ENCODE measurements at places on chromosomes 4 and X.

GRCh38 chr4:81166458-81167160 is 48.4 kb downstream of the PRKG2 start:
- DNase-seq, result no peak

GRCh38 chrX:119880076-119880475 is 8.4 kb downstream of the NDUFA1 start:
- DNase-seq, result peak; percentile 14

- no peak for DNase-seq
Observed at GRCh38 chr4:8067945-8068896, 90.4 kb downstream of the ABLIM2 start.

- no peak for DNase-seq
Observed at GRCh38 chr4:107640197-107640596, 79.8 kb downstream of the PAPSS1 start.

DNA sequence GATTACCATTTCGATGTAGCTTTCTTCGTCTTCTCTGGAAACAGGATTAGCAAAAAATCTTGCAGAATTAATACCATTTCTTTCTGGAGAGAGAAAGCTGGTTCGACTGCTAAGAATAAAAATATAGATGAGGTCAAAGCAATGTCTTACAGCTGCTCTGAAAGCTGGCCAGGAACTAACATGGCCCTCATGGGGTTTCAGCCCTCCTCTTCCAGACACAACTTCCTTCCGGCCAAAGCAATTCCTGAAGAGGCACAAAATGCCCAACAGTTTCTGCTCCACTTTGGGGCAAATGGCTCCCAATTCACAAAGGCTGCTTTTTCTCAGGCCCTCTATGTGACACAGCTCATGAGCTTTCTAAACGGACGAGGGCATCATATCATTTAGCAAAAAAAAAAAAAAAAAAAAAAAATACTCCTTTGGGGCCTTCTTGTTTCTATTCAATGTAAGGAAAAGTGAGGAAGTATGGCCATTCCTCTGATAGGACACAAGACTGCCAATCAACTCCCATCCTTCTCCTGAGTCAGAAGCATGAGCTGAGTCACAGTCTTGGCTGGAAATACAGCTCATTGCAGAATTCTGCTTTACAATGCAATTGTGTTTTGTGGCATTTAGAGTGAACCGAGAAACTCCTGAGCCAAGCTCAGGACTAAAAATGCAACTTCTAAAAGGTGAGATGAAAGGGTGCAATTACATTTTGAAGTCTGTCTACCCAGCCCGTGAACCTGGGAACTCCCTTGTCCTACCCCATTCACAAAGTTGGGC is 42.7 kb upstream of the CTAG2 start:
- no peak for DNase-seq

GRCh38 chr4:25096981-25097443 is 63.2 kb downstream of the SEPSECS start:
- no peak for DNase-seq

DNA sequence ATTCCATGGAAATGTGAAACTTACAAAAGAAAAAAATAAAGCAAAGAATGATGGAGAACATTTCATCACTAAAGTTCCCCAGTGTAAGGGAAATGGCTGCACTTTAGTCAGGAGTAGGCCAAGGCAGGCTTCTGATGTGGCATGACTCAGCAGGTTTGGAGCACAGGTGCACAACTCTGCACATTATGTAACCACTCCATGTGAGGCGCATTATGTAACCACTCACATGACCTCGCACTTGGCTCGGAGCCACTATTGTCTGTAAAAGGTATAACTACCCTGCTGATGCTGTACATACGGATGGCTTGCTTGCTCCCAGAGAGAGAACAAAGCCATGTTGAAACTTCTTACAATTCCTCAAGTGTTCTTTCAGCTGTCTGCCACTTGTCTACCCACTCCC is 727.6 kb downstream of the TRAM1L1 start:
- DNase-seq, result no peak

GRCh38 chr4:171954650-171955049 is 141.4 kb downstream of the GALNTL6 start:
- no peak for DNase-seq

DNA sequence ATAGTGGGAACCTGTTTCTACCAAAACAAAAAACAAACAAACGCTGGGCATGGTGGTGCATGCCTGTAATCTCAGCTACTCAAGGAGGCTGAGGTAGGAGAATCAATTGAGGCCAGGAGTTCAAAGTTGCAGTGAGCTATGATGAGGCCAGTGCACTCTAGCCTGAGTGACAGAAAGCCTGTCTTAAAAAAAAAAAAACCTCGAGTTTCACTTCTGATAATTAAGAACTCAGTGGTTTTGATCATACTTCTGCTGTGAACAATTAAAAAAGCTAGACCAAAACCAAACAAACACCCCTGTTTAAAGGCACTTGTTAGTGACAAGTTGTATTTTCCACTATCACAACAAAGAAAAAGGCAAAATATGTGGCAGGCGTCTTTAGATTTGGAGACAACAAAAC is 15.0 kb upstream of the UBE2D3 start:
- DNase-seq, result no peak

DNA sequence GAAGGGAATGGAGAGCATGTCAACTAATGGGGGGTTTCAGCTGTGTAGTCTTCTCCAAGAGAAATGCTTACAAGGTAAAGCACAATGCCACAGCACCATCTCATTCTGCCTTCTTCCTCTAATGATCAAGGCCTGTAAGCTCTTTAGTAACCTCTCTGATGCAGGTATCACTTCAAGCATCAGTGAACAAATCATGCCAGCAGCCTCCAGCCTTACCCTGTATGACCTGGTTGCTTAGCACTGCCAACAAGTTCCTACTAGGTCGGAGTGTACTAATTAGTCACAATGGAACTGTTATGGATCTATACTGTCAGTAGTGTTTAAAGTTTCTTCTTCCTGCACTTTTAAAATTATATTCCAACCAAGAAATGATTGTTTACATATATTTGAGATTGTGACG is 197.7 kb downstream of the GRID2 start:
- DNase-seq, result no peak

DNA sequence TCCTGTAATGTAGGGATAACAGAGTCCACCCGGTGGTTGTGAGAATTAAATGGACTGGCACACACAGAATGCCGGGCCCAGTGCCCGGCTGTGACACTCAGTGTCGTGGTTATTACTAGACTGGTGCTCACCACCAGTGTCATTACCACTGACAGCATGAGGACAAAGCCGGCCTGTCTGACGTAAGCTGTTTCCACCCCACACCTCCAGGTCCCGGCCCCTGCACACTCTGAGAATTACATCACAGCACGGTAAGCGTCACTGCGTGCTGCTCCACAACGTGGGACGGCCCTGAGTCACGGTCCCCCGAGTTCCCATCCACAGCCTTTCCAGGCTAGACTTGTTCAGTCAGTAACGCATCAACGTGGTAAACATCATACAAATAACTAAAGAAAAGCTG is 22.9 kb downstream of the FAT1 start:
- no peak for DNase-seq

DNA sequence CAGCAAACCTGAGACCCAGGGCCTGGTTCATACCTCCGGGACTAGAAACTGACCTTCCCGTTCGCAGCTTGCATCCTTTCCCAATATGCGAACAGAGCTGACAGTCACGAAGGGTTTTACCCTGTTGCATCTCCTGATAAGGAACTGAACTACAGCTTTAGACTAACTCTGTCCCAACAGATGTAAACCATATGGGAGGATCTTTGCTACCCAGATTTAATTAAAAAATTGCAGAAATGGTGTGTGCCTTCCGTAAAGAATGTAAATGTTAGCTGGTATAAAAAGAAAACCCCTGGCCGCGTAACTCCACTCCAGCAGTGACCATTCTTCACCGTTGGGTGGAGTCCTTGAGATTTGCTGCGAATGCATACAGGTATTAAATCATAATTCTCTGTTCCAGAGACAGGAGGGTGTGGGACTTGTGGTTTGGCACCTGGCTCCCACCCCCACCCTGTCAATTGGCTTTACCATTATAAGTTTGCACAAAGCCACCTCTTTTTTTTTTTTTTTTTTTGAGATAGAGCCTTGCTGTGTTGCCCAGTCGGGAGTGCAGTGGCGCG is 40.6 kb upstream of the SORCS2 start:
- no peak for DNase-seq
